Esophagus muscularis mucosa (tissue), 4 donors: ENCODE measurements at places on chromosomes 6 and 20.

GRCh38 chr6:135148889-135149288, 32.2 kb upstream of the MYB start:
- H3K36me3 ChIP-seq = no peaks in the 10 kb centered on the region
- no peak for DNase-seq
- no peaks in the 10 kb centered on the region for H3K27me3 ChIP-seq
- H3K27ac ChIP-seq = no peak overlapping the region

- no peaks in the 10 kb centered on the region for H3K27me3 ChIP-seq
- no peak for DNase-seq
- H3K27ac ChIP-seq = no peak overlapping the region
- no peaks in the 10 kb centered on the region for H3K36me3 ChIP-seq
- H3K4me3 ChIP-seq = no peak overlapping the region
- H3K4me1 ChIP-seq = no peaks in the 10 kb centered on the region
These were observed 465.2 kb downstream of the MAFB start for GRCh38 chr20:40223810-40224209.

- DNase-seq = no peak
- no peak overlapping the region for H3K4me3 ChIP-seq
These were observed 100.9 kb upstream of the SAMD5 start for GRCh38 chr6:147407571-147407970.

DNA sequence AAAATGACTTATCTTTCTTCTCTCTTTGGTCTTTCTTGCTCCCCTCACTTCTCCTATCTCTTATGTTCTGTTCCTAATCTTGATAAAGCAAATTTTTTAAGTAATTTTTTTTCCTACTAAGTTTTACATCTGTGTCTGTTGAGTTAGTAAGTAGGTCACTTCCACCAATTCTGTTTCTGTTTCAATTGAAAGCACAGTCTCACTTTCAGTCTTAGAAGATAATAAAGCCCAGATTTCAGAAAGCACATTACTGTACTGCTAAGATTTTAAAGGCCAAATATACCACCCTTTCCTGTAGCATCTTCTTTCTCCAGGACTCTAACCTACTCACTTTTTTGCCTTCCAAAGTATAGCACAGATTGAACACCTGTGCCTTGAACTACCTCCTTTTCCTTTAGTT, 866.1 kb upstream of the ADGRB3 start:
- no peaks in the 10 kb centered on the region for H3K27me3 ChIP-seq
- H3K4me3 ChIP-seq = no peak overlapping the region
- H3K36me3 ChIP-seq = no peaks in the 10 kb centered on the region

DNA sequence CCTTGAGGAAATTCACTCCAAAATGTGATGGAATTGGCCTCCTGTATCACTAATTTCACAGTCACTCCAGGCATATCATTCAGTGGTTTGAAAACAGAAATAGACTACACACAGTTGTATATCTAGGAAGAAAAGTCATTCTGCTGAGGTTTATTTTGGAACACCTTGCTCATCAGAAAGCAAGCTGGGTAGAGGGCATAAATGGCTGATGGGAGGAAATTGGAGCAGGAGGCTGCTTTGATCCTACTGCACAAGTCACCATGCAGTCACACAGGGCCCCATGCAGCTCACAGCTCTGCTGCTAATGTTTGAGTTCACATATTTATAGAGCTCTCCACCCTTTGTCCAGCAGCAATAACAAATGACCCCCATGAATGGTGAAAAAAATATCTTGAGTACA, 12.3 kb downstream of the NHLRC1 start:
- DNase-seq = no peak
- H3K27ac ChIP-seq = no peak overlapping the region
- no peak overlapping the region for H3K4me3 ChIP-seq
- no peaks in the 10 kb centered on the region for H3K4me1 ChIP-seq
- no peaks in the 10 kb centered on the region for H3K36me3 ChIP-seq
- H3K27me3 ChIP-seq = no peaks in the 10 kb centered on the region

- DNase-seq = no peak
- no peaks in the 10 kb centered on the region for H3K27me3 ChIP-seq
- peaks cover 29% of the 10 kb centered on the region for H3K4me1 ChIP-seq
- no peak overlapping the region for H3K27ac ChIP-seq
- peak overlapping the region; percentile 84 for H3K4me3 ChIP-seq
- H3K36me3 ChIP-seq = no peaks in the 10 kb centered on the region
These were observed 2.5 kb downstream of the FYN start for GRCh38 chr6:111870742-111871064.

DNA sequence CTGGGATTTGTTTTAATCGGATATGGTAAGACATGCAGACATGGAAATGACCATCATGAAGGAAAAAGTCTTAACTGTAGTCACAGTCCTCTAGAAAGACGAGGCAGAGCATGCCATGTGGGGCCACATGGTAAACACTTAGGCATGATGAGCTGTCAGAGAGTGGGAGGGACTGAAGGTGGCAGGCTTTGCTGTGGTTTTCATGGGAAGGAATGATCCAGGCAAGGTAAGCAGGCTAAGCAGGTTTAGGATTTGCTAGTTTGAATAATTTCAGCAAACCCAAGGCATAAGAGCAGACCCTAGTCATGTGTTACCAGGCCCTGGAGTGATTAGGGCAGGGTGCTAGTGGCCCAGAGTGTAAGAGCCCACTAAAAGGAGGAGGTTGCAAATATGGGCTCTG, 47.2 kb upstream of the STMND1 start:
- H3K27ac ChIP-seq = no peak overlapping the region
- H3K4me1 ChIP-seq = no peaks in the 10 kb centered on the region
- no peak overlapping the region for H3K4me3 ChIP-seq
- DNase-seq = no peak
- H3K27me3 ChIP-seq = no peaks in the 10 kb centered on the region
- no peaks in the 10 kb centered on the region for H3K36me3 ChIP-seq
